ENCODE measurements at places on chromosomes 4 and X.

- DNase-seq = no peak
Observed at GRCh38 chrX:69323786-69324720, 158.8 kb upstream of the PJA1 start.

GRCh38 chr4:172809319-172809718 is 359.3 kb upstream of the GALNT7 start:
- no peak for DNase-seq

- DNase-seq = no peak
Observed at GRCh38 chr4:34932591-34932990, 1311.7 kb downstream of the ARAP2 start.

GRCh38 chr4:25123236-25123635 is 37.0 kb downstream of the SEPSECS start:
- no peak for DNase-seq

- no peak for DNase-seq
Observed at GRCh38 chr4:147913137-147913536, 181.2 kb downstream of the ARHGAP10 start.

GRCh38 chr4:150327262-150327780 is 249.1 kb downstream of the DCLK2 start:
- DNase-seq = no peak

GRCh38 chr4:101393256-101393655 is 45.9 kb upstream of the PPP3CA start:
- DNase-seq = no peak

- no peak for DNase-seq
Observed at GRCh38 chr4:146932116-146932515, 13.5 kb downstream of the TTC29 start.

- DNase-seq = no peak
Observed at GRCh38 chr4:26533685-26534084, 43.4 kb upstream of the CCKAR start.

GRCh38 chrX:45363596-45363995 is 162.9 kb upstream of the DIPK2B start:
- no peak for DNase-seq

GRCh38 chrX:38799995-38800580 is 1.2 kb upstream of the MID1IP1 start:
- DNase-seq = no peak

- DNase-seq = no peak
Observed at GRCh38 chr4:151658959-151659600, 101.7 kb downstream of the GATB start.

- peak; percentile 15 for DNase-seq
Observed at GRCh38 chr4:18020671-18021469, 685 bp downstream of the LCORL start.

GRCh38 chrX:39654952-39655351 is 442.8 kb downstream of the BCOR start:
- DNase-seq = no peak

GRCh38 chr4:27016551-27016950 is 155.9 kb downstream of the STIM2 start:
- no peak for DNase-seq

DNA sequence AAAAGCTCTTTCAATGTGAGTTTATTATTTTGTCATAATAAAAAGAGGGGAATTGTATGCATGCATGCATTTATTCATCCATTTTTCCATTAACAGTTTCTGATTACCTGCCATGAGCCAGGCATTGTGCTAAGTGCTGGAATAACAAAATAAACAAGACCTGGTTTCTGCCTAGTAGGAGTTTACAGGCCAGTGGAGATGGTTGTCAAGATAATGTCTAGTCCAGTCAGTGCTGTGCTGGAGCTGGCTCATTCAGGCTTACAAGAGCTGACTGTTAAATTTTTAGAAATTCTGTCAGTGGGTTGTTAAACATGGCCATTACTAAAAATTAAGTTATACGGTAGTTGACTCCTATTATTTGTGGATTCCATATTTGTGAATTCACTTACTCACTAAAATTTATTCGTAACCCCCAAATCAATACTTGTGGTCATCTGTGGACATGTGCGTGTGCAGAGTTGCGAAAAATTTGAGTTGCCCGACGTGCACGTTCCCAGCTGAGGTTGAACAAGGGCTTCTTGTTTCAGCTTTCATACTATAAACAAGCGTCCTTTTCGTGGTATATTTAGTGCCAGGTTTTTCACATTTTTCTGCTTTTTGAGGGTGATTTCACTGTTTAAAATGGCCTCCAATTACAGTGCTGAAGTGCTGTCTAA is 172.3 kb upstream of the RPS6KA3 start:
- no peak for DNase-seq

DNA sequence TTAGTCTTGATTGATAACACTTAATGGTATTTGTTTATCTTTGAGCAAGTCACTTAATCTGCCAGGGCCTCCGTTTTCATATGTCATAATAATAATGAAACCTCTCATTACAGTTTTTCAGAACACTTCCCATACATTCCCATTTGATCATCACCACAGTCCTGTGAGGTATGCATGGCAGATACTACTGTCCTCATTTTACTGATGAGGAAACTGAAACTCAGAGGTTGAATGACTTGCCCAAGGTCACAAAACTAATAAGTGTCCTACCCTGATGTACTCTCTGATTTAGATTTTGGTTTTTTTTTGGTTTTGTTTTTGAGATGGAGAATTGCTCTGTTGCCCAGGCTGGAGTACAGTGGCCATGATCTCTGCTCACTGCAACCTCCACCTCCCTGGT is 25.7 kb downstream of the ZFX start:
- DNase-seq = no peak

GRCh38 chr4:59525885-59526284 is 1674.2 kb upstream of the ADGRL3 start:
- DNase-seq = no peak

GRCh38 chrX:21438792-21439191 is 64.6 kb downstream of the CNKSR2 start:
- DNase-seq = no peak

GRCh38 chr4:127103681-127104115 is 529.1 kb upstream of the INTU start:
- no peak for DNase-seq

DNA sequence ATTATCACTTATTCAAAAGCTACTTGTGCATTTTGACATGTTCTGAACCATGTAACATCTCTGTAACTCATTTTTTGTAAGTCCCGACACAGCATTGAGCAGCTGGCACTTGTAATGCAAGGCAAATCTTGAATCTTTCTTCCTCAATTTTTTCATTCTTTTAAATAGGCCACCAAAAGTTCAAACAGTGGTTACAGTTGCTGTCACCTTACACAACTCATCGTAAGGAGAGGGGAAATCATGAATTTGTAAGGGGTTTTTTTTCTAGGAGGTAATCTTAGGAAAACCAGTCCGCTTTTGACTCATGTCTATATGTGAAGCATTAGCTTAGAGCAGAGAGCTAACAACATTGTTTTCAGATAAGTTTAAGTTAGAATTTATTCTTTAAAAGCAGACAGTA is 124.5 kb downstream of the PDLIM5 start:
- DNase-seq = no peak

DNA sequence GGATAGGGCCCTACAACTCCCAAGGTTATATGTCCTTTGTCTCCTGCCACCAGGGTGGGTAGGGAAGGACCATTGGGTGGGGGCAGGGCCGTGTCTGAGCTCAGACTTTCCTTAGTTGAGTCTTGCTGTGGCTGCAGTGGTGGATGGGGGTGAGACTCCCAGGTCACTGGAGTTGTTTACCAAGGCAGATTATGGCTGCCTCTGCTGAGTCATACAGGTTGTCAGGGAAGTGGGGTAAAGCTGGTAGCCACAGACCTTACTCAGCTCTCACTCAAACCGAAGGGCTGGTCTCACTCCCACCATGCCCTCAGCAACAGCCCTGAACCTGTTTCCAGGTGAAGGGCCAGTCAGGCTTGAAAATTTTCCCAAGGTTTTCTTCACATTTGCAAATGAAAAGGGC is 58.8 kb upstream of the FAAH2 start:
- peak; percentile 4 for DNase-seq

DNA sequence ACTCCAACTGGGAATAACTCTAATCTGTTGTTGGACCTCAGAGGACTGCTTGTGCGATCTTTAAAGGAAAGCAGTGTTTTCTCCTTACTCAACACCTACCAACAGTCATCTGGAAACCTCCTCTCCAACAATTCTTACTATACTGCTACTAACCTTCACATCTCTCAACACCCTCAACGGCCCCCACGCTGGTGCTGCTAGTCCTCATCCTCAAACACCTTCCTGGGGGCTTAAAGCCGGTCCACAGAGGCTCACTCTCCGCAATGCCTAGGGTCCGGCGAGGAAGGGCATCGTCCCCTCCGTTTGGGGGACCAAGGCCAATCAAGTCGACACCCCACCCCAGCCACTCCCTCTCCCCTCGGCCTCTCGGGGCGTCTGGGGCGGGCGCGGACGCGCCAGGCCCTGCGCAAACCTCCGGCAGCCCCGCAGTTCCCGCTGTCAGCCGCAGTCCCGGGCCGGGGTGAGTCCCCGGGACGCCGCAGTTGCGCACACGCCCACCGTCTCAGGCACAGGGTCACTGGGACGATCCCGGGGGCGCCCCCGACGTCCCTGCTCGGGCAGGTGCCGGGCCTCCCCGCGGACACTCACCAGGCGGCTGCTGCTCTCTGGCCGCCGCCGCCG is 418 bp downstream of the TAB3 start:
- no peak for DNase-seq

GRCh38 chr4:102454268-102454667 is 46.9 kb upstream of the NFKB1 start:
- no peak for DNase-seq

DNA sequence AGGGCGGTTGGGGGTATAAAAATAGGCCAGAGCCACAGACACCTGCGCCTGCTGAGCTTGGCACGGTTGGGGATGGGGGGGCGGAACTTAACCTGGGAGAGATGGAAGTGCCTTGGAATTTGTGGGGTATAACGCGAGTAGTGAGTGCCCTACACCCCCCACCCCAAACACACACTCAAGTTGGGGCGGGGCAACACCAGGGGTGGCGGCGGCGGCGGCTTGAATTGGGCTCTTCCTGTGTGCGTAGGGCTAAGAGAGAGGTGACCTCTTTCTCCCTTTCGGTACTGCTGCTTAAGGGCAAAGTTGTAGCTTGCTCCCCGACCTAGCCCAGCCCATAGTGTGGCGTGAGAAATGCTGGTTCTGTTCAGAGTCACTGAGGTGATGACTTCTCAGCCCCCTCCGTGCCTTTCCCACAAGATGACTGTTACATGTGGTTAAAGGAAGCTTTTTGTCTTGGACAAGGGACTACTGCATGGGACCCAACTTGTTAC is 839 bp downstream of the STK26 start:
- peak; percentile 49 for DNase-seq

GRCh38 chr4:89268679-89269078 is 38.9 kb downstream of the GPRIN3 start:
- no peak for DNase-seq

- DNase-seq = no peak
Observed at GRCh38 chrX:112866175-112866574, 25.5 kb upstream of the AMOT start.

DNA sequence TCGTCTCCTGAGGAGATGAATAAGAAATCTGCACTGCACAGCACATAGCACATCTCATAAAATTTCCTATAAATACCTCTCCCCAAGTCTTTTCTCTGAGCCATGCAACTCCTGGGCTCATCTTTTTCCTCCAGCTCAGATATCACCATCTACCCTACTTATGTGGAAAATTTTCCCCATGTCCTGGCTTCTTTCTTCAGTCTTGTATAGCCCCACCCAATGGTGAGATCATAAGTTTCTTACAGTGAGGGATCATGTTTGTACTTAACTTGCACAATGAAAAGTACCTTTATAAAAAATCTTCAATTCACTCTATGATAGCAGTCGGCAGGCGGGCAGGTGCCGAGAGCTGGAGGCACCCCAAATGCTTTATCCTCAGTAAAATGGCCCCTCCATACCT is 198.6 kb upstream of the S100G start:
- DNase-seq = no peak

DNA sequence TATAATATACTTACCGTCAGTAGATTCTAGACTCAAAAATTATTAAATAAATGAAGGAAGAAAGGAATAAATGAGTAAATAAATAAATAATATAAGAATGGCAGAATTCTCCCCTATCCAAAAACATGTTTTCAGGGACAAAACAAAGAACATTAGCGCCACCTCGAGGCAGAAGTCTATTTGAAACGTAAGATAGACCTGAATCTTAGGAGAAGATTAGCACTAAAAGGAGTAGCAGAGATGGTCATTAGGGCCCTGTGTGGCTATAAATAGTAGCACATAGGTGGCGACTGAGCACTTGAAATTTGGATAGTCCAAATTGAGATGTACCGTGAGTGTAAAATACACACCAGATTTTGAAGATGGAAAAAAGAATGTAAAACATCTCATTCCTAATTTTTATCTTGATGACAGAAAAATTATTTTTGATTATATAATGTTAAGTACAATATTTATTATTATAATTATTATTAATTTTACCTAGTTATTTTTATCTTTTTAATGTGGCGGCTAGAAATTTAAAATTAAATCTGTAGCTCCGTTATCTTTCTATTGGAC is 24.3 kb upstream of the SRD5A3 start:
- DNase-seq = peak; percentile 39

GRCh38 chr4:105158837-105159236 is 12.2 kb downstream of the TET2 start:
- no peak for DNase-seq

DNA sequence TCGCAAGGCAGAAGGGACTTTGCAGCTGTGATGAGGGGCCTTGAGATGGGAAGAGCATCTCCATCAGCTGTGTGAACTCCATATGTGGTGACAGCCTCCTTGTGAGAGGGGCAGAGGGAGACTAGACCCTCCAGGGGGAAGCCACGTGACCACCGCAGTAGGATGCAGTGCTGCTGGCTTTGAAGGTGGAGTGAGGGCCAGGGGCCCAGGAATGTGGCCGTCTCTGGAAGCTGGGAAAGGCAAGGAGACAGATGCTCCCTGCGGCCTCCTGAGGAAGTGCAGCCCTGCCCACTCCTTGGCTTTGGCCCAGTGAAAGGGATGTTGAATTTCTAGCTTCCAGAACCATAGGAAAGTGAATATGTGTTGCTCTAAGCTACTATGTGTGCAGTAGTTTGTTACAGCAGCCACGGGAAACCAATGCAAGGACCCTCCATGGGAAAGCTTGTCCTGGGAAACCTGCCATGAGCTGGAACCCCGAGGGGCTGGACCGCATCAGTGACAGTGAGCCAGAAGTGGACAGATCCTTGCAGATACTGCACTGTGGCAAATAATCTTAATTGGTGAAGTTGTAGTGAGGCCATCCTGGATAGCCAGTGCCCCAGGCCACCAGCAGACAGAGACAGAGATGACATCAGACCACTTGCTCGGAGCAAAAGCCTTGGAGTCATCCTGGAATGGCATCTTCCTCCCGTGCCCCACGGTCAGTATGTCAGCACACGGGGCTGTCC is 35.4 kb upstream of the SORCS2 start:
- DNase-seq = no peak

DNA sequence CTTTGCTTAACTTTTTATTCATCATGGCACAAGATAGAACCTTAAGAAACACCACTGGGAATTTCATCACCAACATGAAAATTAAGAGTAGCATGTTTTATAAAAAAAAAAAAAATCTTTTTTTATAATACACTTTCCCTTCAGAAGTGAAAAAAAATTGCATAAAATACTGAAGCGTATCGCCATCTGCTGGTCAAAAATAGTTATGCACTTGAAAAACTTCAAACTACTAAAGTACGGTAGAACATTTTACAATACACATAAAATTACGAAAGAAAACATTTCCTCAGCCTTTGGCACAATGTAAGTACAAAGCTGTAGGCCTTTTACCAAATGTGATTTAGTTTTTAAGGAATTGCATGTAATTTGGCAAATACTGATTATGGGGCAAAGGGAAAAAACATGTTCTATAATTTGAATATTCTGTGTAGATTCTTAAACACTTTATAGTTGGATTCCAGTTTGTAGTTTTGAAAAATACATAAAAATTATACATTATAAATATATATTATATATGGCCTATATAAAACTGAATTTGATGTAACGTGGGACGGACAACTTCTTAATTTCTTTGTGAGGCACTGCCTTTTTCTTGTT is 26.5 kb downstream of the HCCS start:
- no peak for DNase-seq
